ENCODE measurements at places on chromosomes 13 and 19.

- DNase-seq = no peak
Measured at GRCh38 chr13:60837806-60838205, 440.8 kb downstream of the TDRD3 start.

- no peak for DNase-seq
Measured at GRCh38 chr19:13115936-13116281, 631 bp downstream of the TRMT1 start.

GRCh38 chr19:4365341-4365740 lies 22.0 kb downstream of the MPND start:
- DNase-seq = no peak

DNA sequence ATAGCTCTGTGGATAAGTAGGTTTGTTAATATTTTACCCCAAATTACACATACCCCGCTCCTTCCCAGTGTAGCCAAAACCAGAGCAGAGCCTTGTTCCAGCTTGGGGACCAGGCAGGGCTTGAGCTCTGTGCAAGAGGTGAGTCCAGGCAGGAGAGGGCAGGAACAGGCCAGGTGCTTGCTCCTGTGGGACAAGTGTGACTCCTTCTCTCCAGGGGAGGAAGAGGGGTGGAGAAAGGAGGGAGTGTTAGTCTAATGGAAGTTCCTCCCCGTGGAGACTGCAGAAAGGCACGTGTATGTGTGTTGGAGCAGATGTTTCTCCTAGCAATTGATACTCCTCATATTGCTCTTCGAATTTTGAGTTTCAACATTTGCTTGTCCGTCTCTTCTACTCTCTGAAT lies 201.0 kb downstream of the FGF9 start:
- no peak for DNase-seq

DNA sequence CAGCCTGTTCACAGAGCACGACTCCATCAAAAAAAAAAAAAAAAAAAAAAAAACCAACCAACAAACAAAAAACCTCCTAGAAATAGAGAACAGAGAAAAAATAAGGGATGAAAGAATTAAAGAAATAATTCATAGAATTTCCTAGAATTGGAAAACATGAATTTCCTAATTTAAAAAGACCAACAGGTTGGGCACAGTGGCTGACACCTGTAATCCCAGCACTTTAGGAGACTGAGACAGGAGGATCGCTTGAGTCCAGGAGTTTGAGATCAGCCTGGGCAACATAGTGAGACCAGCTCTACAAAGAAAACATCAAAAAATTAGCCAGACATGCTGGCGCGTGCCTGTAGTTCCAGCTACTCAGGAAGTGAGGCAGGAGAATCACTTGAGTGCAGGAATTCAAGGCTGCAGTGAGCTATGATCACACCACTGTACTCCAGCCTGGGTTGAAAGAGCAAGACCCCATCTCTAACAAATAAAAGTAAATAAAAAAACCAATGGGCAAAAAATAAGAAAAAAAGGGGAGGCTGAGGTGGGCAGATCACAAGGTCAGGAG lies 6.5 kb downstream of the SPART start:
- DNase-seq = no peak

DNA sequence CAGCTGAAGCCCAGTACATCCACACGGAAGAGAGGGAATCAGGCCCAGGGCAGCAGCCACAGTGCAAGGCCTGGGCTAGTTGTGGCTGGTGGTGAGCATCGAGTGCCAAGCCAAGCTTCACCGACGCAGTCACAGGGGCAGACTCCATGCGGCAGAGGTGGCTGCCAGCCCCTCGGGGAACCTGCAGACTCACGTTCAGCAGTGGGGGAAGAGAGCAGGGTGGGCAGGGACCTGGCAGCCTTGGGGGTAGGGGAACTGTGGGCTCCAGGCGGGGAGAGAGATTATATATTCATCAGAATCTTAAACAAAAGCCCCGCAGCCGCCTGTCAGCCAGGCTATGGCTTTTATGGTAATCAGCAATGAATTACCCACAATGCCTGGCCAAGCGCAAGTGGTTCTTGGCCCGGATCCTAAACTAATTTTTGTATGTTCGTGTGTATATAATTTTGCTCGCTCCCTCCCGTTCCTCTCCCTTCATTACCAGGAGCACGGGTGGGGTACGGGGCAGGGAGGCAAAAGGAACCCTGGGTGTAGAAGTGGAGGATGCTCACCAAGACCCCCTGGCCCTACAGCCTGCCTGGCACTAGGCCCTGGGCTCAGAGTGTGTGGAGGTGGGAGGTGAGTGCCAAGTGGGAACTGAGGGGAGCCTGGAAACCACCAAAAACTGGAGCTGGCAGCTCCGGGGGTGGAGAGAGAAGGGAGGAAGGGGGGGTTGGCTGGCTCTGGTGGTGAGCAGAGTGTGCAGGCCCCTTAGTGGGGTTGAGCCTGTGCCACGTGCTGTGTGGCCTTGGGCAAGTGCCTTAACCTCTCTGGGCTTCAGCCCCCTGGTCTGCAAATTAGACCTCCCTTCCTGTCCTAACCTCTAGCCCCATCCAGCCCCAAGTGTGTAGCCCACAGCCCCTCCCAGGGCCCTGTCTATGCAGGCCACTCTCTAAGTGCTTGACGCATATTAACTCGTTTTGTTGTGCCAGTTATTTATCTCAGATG lies 31.9 kb downstream of the PTPRS start:
- no peak for DNase-seq

DNA sequence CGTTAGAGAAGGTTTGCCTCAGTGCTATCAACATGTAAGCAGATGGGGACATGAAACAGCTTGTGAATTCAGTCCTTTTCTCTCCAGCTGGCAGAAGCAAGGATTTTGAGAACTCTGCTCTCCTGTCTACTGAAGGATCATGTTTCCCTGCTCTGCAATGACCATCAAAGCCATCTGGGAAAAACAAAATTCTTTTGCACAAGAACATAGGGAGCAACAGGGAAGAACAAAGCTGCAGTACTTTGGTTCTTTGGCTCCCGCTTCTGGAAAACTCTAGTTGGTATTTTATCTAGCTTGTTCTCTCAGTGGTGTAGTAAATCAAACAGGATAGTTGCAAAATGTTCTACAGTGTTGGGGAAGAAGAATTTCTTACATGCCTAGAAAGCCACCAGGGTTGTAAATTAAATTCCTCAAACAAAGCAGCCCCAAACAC lies 270.4 kb downstream of the ENOX1 start:
- no peak for DNase-seq

DNA sequence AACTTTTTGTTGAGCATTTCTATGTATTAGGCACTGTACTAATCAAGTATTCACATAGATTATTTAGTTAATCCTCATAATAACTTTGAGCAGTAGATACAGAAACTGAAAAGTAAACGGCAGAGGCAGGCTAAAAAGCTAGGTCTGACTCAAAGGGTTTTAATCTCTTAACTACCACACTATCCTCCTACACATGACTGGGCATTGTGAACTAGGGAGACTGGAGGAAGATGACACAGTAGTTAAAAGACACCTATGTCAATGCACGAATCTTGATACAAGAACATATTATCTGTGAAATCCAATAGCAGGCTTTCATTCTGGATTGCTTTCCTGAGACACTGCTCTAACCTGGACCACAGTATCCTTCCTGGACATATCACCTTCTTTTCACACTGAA lies 36.3 kb downstream of the MICU2 start:
- DNase-seq = no peak

DNA sequence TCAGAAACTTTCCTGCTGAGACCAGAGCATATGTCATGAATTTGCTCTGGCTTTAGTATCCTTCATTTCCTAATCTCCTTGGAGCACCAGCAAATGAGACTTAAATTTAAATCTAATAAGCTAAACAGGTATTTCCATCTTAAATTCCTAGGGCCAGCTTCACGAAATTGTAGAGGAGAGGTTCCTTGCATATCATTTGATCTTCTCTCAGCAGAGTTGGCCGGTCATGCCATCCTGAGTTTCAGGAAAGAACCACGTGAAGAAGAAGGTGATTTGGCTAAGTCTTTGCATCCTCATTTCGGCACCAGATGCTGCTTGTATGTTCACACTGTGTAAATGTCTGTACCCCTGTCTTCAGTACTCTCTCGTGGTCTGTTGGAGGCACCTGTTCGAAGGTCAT lies 370.4 kb upstream of the NBEA start:
- DNase-seq = no peak

DNA sequence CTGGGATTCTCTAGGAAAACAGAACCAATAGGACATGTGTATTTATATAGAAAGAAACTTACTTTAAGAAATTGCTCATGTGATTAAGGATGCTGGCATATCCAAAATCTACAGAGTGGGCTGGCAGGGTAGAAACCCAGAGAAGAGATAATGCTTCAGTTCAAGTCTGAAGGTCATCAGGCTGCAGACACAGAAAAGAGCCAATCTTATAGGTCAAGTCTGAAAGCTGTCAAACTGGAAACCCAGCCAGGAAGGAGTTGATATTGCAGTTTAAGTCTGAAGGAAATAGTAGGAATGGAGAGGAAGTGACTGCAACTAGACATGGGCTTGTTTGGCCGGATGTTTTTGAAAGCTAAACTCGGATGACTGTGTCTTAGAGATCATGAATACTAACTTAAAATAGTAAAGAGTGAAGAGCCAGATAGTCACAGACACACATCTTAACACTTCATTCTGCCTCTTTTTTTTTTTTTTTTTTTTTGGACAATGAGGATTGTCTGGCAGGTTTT lies 125.3 kb upstream of the GPC6 start:
- DNase-seq = no peak

- no peak for DNase-seq
Measured at GRCh38 chr13:45527699-45528462, 63.1 kb downstream of the COG3 start.

GRCh38 chr13:109213714-109214113 lies 572.7 kb downstream of the IRS2 start:
- DNase-seq = no peak

DNA sequence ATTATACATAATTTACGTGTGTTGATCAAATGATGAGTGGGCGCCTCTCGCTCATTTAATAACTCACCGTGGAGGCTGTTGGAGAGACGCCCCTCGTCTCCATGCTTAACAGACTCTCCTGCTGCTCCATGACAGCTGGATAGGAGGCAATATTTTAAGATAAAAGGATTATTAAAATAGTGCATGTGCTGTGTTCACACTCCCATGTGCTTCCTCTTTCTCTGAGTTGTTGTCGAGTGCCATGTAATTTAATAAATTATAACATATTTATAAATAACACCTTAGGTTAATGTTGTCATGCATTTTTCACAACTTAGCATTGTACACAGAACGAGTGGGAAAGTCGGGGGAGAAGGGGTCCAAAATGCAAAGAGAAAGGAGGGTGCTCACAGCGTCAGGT lies 161.4 kb upstream of the TSHZ3 start:
- DNase-seq = no peak

DNA sequence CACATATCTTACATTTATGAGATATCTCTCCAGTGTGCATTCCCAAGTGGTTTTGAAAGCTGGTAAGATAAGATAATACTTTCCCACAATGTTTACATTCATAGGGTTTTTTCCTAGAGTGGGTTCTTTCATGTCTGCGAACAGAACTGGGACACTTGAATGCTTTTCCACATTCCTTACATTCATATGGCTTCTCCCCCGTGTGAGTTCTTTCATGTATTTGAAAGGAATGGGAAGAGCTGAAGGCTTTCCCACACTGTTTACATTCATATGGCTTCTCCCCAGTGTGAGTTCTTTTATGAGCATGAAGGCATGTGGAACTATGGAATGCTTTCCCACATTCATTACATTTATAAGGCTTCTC lies 19.7 kb downstream of the ZNF433 start:
- DNase-seq = no peak

GRCh38 chr13:104577071-104577815 lies 1511.0 kb upstream of the SLC10A2 start:
- no peak for DNase-seq

GRCh38 chr13:91426913-91427312 lies 28.5 kb downstream of the GPC5 start:
- no peak for DNase-seq

DNA sequence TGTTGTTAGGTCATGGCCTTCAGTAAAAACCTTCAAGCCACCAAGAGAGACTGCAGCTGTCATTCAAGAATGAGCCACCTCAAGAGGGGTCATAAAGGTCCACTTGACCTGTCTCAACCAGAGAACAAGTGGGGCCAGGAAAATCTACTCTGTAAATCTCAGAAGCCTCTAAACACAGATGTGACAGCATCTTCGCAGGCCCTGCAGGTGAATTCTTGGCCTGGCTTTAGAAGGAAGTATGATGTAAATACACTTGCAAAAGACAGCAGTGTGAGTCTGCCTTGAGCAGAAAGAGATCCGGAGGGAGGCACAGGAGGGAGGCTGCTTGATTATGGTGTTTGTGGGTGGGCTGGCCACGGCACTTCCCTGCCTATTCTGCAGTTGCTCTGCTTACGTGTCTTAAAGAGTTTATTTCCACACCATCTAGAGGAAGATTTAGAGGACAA lies 1082.9 kb downstream of the UQCRFS1 start:
- no peak for DNase-seq

DNA sequence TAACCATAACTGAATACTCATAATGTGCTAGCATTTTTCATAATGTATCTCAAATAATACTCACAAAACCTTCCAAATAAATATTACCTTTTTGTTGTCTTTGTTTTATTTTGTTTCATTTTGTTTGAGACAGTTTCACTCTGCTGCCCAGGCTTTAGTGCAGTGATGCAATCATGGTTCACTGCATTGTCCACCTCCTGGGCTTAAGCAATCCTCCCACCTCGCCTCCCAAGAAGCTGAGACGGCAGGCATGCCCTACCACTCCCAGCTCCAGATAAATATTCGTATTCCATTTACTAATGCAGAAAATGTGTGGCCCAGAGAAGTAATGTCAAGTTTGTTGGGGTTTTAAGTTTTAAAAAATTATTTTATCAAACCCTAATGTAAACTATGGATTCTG lies 739.1 kb downstream of the GPC5 start:
- no peak for DNase-seq

- DNase-seq = no peak
Measured at GRCh38 chr13:111901267-111901915, 165.6 kb upstream of the SOX1 start.

GRCh38 chr19:48650974-48651682 lies 5.1 kb upstream of the CA11 start:
- DNase-seq = no peak

- DNase-seq = no peak
Measured at GRCh38 chr13:56789527-56789926, 351.2 kb upstream of the PRR20A start.

DNA sequence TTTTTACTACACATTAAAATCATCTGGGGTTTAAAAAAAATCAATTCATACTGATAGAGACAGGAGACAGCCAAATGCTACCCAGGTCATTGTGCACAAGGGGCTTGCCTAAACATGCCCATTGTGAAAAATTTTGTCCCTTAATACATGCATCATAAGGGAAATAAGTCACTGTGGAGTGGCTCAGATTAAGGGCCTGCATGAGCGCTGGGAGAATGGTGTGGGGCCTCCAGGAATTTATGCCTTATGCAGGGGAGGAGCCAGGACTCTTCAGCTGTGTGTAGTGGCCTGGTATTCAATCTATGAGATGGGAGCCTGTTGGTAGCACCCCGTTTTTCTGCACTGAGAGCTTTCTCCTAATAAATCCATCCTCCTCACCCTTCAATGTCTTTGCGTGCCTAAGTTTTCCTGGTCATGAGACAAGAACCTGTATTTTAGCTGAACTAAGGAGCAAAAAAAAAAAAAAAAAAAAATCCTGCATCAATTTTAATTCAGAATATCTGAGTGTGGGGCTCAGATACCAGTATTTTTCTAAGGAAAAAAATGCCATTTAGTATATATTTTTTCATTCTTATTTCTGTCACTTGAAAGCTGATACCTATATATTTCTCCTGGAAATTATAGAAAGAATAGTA lies 997.6 kb upstream of the ATXN8OS start:
- no peak for DNase-seq
